ENCODE measurements at places on chromosomes 11 and 22. TPM values are rescaled to one million over a fixed set of nuclear protein-coding genes. Genes with fewer than 3 reads are reported as not detected.
A peak's percentile ranks its signal among the peaks of the same experiment; 100 is the strongest.

DNA sequence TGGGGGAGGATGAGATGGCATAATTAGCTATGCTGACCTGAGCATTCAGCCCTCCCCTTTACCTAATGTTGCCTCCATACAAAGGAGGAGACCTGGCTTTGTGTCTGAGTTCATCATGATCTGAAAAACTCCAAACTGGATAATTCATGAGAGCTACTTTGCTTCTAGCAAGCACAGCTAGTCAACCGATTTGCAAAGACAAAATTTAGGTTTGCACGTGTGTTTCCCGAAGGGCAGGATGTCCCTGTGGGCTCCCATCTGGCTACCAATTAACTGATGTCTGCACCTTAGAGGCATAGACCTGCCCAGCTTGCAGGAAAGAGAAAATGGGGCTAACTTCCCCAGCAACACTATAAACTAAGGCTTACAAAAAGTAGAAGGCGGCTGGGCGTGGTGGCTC, 42.2 kb upstream of the POU2AF1 start:
- DNase-seq, result no peak

GRCh38 chr22:45136594-45136993, 27.1 kb upstream of the NUP50 start:
- no peak for DNase-seq

DNA sequence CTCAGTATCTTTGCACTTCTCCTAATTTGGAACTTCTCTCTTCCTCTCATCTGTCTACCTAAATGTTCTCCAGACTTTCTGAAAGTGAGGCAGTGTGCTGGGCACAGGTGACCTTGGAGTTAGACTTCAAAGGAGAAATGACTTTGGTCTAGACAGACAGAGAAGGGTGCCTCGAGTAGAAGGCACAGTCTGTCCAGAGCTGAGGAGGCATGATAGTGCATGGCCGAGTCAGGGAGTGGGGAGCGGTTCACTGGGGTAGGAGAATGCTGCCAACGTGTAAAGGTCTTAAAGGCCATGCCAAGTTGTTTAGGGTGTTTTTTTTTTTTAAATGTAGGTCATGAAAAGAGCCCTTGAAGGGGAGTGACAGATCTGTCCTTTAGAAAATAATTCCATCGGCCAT, 17.3 kb upstream of the ZBTB16 start:
- DNase-seq, result no peak

GRCh38 chr22:20441631-20442484, 4.2 kb upstream of the SCARF2 start:
- DNase-seq, result no peak

- DNase-seq, result no peak
These were observed 92.9 kb upstream of the RCN1 start for GRCh38 chr11:31997955-31998354.

DNA sequence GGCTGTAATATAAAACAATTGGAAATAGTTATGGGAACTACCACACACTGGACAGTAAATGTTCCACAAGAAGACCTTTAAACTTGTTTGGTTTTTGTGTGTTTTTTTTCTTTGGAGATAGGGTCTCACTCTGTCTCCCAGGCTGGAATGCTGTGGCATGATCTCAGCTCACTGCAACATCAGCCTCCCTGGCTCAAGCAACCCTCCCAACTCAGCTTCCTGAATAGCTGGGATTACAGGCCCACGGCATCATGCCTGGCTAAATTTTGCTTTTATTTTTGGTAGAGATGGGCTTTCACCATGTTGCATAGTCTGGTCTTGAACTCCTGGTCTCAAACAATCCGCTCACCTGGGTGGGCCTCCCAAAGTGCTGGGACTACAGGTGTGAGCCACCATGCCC, 121.0 kb downstream of the MPPED2 start:
- DNase-seq, result no peak

- no peak for DNase-seq
These were observed 95.3 kb downstream of the DBX1 start for GRCh38 chr11:20064961-20065405.

GRCh38 chr22:33779243-33779642, 141.0 kb downstream of the LARGE1 start:
- no peak for DNase-seq

GRCh38 chr22:39996732-39997131, 2.0 kb downstream of the FAM83F start:
- DNase-seq, result no peak

DNA sequence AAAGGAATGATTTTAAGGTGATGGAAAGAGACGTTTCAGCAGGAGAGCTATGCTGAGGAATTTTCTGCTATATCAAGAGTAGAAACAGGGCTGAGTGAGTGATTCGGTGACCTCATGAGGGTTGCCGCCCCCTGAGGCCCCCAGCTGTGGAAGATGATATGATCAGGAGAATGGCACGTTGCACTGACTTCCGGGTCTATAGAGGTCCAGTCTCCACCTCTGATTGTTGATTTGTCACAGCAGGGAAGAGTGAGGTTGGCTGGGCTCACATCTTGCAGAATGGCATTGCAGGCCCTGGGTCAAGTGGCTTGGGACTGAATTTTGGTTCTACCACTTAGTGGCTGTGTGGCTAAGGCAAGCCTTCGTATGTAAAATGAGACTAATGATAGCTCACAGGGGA, 205.1 kb downstream of the SNX19 start:
- DNase-seq, result no peak

DNA sequence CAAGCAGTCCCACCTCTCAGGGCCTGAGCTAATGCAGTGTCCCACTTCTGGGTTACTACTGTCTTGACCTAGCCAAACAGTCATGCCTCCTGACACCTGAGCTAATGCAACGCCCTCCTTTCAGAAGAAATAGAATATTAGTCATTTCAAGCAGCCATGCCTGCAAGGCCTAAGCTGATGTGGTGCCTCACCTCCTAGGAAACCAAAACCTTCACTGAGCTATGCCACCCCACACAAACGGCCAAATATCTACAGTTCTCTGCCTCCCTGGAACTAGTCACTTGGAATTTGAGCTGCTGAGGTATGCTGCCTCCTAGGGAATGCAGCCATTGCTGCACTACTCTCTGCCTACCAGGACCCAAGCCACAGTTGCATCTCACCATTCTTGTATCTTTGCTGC, 8.3 kb upstream of the MS4A6E start:
- DNase-seq, result no peak

GRCh38 chr22:43126501-43127165, 16.1 kb downstream of the BIK start:
- DNase-seq, result no peak

GRCh38 chr22:27139935-27140511, 482.6 kb downstream of the MIAT start:
- DNase-seq, result no peak

DNA sequence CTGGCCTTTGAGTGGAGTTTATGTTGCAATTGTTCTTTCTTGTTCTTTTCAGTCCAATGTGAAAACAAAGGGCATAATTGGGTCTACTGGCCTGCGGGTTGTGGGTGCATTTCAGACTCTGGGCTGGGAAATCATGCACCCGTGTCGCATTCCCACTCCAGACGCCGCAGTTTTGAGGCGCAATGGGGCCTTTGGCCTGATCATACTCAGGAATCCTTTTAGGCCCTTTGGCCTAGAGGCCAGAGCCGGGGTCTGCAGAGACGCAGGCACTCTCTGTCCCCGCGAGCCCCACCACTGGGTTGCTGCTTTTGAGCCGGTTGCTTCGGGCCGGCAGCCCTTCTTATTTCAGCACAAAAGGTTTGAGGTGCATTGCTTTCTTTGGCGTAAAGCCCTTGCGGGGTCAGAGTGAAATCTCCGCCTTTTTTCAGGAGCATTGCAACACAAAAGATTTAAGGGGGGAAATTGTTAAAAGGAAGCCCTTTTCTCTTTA, 48.4 kb upstream of the DBX1 start:
- DNase-seq, result peak; percentile 25

- no peak for DNase-seq
These were observed 340.5 kb upstream of the B3GAT1 start for GRCh38 chr11:134752526-134752925.

DNA sequence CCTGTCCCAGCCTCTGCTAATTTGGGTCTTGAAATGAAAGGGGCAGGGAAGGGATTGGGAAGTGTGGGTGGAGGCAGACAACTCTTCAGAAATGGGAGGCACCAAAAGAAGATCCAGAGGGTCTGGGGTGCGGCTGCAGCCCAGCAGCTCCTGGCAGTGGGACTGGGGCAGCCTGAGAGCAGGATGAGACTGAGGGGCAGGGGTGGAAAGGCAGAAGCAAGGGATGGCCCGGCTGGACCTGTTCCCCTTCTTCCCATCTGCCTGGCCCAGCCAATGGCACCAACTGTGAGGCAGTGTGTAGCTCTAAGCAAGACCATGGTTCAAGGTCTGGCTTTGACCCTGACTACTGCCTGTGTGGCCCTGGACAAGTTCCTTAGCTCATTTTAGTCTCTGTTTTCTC, 160.4 kb downstream of the ENTHD1 start:
- DNase-seq, result no peak

DNA sequence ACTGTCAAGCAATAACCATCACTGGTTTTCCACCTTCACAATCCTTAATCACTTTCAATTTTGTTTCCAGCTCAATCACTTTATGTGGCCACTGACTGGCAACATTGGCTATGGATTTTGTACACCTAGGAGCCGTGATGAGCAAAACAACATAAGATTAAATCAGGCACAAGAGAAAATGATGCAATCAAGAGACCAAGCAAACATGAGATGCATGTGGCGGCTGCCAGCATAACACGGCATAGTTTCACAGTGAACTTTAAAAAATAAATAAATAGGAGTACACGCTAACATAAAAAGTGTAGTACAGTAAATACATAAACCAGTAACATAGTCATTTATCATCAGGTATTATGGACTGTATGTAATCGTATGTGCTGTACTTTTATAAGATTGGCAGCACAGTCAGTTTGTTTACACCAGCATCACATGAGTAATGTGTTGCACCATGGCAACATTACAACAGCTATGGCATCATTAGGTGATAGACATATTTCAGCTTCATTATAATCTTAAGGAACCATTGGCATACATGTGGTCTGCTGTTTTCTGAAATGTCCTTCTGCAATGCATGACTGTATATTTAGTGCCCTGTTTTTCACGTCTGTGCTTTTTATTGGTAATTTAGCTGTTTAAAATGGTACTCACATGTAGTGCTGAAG, 83.3 kb upstream of the PRDM11 start:
- no peak for DNase-seq

- peak; percentile 68 for DNase-seq
These were observed 18.2 kb downstream of the IFT27 start for GRCh38 chr22:36757668-36758211.

GRCh38 chr22:31734512-31734911, 15.4 kb downstream of the PRR14L start:
- DNase-seq, result no peak

- DNase-seq, result no peak
These were observed 405.7 kb downstream of the AASDHPPT start for GRCh38 chr11:106482917-106483785.

GRCh38 chr11:12247543-12248254, 129.7 kb upstream of the PARVA start:
- DNase-seq, result no peak

CHRDL2 gene
- 0.55 TPM for total RNA-seq

NCR3LG1 gene
- total RNA-seq, result 18.8 TPM

MMP12 gene
- not detected for total RNA-seq

MS4A8 gene
- not detected for total RNA-seq

TMPRSS5 gene
- total RNA-seq, result 8.6 TPM

YPEL4 gene
- total RNA-seq, result 0.55 TPM

CST6 gene
- not detected for total RNA-seq

LMO1 gene
- total RNA-seq, result 1.5 TPM

BCO2 gene
- total RNA-seq, result 1.5 TPM

All from neural crest cell (in vitro differentiated cells).